ENCODE measurements at places on chromosomes 6 and 20.

- no peak for DNase-seq
Measured at GRCh38 chr6:169115632-169116031, 138.0 kb downstream of the THBS2 start.

DNA sequence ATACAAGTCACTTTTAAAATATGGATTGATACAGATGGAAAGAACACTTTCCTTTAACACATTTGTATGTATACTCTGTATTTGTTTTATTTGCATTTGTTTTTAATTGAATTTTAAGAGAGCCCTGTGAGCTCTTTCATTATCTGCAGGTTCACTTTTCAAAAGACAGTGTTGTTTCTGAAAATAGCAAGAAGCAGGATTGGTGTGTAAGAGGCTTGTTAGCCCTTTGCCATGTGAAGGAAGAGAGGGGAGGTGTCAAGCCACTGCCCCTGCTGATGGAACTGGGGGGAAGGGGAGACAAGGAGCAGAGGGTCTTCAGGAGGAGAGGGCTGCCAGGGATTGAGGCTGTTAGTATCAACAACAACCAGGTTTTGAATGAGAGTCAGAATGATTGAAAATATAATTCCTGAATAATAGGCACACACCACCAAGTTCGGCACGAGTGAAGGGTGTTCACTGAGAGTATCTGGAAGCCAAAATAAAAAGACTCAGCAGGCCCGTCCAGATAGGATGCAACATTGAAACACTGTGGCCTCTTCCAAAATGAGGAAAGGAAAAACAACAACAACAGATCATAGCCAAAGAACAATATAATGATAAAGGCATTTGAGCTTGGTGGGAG, 12.6 kb upstream of the PBOV1 start:
- DNase-seq, result no peak

GRCh38 chr6:41638002-41638934, at the start of gene MDFI:
TSS of gene MDFI (plus strand) at chr6:41638468. CDS start at chr6:41638750, 282 bp downstream.
- DNase-seq, result no peak

DNA sequence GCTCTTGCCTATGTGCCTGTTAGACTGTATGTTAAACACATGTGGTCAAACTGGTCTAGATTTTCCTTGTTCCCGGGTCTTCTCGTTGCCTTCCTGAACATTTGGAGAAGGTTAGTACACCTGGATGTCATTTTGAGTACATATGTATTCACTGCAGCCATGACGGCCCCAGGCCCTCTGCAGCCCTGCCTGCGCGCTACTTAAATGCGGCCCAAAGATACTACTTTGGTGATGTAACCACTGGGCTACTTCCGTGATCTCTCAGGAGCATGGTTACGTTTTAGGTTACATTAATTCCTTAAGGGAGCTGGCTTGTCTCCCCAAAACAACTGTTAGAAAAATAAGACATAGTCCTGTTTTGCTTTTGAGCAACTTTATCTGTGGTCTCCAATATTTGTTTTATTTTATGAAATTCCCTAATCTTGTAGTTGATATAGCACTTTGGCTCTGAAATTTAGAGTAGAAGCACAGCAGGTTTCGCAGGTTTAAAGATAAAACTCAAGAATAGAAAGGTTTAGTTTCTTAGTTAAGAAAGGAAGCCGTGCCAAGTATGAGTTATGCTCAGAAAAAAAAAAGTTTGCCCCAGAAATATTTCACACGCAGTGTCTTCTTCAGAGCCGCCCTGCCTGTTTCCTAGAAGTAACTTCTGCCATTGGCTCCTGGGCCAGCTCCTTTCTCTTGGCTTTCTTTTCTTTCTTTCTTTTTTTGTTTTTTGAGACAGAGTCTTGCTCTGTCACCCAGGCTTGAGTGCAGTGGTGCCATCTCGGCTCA, 38.1 kb downstream of the TIAM2 start:
- no peak for DNase-seq

GRCh38 chr6:83601119-83601518, 88.8 kb downstream of the PRSS35 start:
- no peak for DNase-seq

- DNase-seq, result no peak
Measured at GRCh38 chr6:155880900-155881299, 425.3 kb upstream of the NOX3 start.

DNA sequence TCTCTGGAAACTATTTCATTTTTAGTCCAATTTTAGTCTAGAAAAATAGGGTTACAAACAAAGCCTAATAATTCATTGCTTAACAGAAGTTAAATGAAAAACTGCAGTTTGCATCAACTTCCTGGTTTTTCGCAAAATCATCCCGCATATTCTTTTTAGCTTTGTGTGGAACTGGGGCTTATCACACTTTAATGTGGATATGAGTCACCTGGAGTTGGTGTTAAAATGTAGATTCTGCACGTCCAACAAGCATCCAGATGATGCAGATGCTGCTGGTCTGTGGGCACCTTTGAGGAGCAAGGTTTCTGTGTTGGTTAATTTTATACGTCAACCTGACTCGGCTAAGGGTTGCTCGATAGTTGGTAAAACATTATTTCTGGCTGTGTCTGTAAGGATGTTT, 126.1 kb downstream of the PLCB4 start:
- DNase-seq, result no peak

GRCh38 chr20:8535403-8536261, 403.6 kb downstream of the PLCB1 start:
- no peak for DNase-seq

DNA sequence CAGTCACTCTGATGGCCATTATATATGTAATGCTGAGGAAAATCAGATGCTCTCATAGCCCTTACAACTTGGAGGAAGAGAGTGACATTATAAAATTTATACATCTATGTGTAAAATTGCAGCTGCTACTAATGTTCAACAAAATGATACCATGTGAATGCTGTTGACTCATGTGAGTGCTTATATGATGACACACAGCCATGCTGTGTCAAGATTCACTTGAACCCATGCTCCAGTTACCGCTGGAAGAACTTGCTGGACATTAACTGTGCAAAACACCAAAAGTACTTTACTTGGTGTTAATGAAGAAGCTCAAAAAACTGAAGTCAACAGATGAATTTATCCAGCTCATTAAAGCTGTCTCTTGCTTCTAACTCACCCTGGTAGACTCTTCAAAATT, 318.9 kb upstream of the PLCB4 start:
- no peak for DNase-seq

- DNase-seq, result no peak
Measured at GRCh38 chr20:50116368-50116999, 3.5 kb upstream of the UBE2V1 start.

GRCh38 chr6:161788531-161788930, 514.7 kb upstream of the AGPAT4 start:
- no peak for DNase-seq

All from NCI-H187 treated with DMSO at 0.1 percent for 48 hours (cell line).